ENCODE measurements at places on chromosomes 2 and 18. TPM values are rescaled to one million over a fixed set of nuclear protein-coding genes. Genes with fewer than 3 reads are reported as not detected.
A peak's percentile ranks its signal among the peaks of the same experiment; 100 is the strongest.

GDF7 gene
- total RNA-seq, result 0.71 TPM

MAL gene
- 20.6 TPM for total RNA-seq

LINC00305 gene
- total RNA-seq, result not detected

- DNase-seq, result no peak
These were observed 257.5 kb downstream of the RND3 start for GRCh38 chr2:150230004-150230403.

DNA sequence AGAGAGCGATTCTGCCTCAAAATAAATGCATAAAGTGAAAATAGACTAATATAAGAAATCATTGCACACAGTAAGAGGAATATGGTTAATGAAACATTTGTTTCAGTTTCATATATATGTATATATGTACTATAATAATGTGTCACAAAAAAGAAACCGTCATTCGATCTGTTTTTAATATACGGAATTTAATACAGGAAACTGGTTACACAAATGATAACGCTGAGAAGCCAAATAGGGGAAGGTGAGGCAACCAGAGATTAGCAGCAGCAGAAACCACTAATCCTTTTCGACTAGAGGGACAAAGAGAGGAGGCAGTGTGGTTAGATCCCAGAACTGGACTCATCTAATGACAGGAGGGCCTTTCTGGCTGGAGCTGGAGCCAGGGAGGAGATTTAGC, 64.2 kb upstream of the GREB1L start:
- no peak for DNase-seq

DNA sequence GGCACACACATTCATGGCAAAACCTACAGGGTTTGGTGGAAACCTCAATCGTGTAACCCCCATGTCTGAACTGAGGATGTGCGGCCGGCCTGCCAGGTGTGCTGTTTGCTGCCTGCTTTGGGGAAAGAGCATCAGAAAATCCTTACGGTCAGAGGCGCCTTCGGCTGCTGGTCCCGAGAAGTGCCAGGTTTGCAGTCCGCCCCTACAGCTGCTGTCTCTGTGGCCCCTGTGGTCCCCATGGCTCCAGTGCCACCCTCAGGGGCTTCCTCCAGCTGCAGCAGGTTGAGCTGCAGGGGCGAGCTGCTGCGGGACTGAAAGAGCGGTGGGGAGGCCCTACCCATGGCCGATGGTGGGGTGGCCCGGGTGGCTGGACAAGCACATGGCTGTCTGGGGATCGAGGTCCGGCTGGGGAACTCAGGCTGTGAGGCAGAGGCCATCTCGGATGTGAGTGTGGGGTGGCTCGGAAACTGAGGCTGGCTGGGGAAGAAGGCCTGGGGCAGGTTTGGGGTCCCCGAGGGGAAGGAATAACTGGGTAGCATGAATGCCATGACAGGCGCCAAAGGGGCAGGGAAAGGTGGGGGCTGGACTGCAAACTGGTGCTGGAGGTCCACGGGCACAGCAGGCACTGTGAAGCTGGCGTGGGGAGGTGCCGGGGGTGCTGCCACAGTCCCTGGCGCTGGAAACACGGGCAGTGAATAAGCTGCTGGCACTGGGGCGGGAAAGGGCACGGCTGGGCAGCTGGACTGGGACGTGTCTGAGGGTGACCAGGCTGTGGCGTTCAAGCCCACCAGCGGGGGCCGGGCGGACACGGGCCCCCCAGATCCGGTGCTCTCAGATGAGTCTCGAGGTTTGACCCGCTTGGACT, 13.2 kb upstream of the HES6 start:
- DNase-seq, result no peak

DNA sequence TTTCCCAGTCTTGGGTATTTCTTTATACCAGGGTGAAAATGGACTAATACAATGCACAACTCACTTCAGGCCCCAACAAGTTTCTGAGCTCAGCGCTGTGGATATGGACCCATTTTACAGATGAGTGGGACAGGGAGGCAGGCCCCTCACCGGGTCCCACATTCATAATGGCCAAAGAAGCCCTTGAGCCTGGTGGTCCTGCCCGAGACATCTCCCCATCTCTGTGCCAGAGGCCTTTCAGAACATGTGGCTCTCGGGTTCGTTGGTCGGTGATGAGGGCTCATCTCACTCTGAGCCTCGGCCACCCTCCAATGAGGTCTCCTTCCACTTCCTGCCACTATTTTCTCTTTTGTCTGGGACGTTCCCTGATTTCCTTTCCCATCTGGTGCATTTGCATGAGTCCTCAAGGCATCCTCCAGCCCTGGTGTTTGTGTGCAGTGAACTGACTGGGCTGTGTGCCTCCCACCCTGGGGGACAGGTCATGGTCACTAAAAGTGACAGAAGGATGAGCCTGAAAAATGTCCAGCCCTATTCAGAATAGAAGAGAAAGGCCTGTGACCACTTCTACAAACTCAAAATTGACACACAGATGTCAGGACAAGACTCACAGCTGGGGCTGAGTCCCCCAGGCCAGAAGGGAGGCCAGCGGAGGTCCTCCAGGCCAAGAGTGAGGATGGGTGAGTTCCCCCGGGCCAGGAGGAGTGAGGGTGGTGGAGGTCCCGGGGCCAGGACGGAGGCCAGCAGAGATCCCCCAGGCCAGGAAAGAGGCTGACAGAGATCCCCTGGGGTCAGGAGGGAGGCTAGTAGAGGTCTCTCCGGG, 134.5 kb downstream of the PTGR3 start:
- peak; percentile 43 for DNase-seq
